ENCODE measurements at places on chromosomes 5 and 9.

GRCh38 chr9:132946631-132947295, 2.3 kb upstream of the TSC1 start:
- DNase-seq = no peak

- no peak for DNase-seq
These were observed 97.4 kb downstream of the CDK5RAP2 start for GRCh38 chr9:120482424-120483186.

GRCh38 chr9:109232449-109233237, 65.6 kb upstream of the FRRS1L start:
- DNase-seq = no peak

- no peak for DNase-seq
These were observed 136.0 kb downstream of the EPB41L4A start for GRCh38 chr5:112283034-112283582.

GRCh38 chr5:38290028-38290653, 31.8 kb downstream of the EGFLAM start:
- no peak for DNase-seq

GRCh38 chr9:137494550-137495351, 35.6 kb upstream of the NSMF start:
- no peak for DNase-seq

DNA sequence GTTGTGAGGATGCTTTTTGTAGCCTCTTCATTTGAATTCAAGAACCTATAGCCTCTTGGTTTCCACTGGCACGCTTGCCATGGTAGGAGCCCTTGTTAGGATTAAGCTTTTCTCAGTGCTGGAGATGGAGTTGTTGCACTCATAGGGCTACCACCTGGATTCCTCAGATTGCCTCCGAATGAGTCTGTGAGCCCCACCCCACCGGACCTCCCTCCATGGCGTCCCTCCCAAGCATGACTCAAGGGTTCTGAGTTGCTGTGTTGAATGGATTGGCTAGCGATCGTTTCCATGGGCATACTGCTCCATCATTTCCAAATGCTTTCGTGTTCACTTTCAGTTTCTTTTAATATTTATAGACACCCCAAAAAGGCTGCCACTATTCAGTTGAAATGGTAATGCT, 69.9 kb downstream of the DAPK1 start:
- no peak for DNase-seq

DNA sequence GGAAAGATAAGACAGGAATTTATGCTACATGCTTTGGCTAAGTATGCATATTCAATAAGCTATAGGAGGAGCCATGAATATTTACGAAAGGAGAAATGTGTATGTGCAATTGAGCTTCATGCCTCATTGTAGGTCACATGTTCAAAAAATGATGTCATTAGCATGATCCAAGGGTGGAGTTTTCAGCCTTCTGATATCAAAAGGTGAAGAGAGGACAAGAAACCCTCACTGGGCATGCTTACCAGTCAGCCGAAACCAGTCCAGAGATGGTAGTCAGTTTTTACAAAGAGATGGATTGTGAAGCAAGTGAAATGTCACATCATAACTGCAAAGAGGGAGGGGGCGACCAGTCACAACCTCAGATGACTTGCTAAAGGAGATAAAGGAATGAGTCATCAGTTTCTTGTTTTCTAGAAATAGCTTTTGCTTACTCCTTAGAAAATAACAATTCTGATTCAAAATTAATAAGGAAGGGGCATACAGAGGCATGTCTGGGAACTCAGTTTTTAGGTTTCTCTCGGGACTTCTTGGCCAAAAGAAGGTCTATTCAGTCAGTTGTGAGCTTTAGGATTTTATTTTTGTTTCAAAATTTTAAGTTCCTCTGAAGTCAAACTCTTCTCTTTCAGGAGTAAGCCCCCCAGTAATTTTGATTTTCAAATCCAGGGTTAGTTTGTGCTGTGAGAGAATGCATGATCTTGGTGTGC, 1067.8 kb upstream of the EDIL3 start:
- no peak for DNase-seq

GRCh38 chr5:96699186-96699820, 37.1 kb downstream of the CAST start:
- no peak for DNase-seq

DNA sequence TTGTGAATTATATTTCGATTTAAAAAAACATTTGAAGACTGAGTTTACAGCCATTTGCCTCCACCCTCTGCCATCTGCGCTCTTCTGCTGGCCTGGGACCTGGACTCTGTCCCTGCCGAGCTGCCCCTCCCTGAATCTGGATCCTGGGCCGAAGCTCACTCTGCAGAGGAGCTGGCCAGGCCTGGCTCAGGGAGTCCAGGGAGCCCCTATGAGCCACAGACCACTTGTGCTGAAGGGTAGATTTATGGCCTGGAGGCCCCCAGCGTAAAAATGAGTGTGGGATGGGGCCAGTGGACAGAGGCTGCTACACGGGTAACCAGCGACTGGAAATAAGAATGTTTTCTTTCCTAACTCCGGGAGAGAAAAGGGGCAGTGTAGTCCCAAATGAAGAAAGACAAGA, 129.8 kb downstream of the FGF18 start:
- no peak for DNase-seq

- no peak for DNase-seq
These were observed 20.0 kb downstream of the APC start for GRCh38 chr5:112757468-112758208.

- DNase-seq = no peak
These were observed 1717.1 kb downstream of the EFNA5 start for GRCh38 chr5:105953616-105954015.
